Hair follicular keratinocyte (primary cell): ENCODE measurements at places on chromosomes 12 and 14. TPM values are rescaled to one million over a fixed set of nuclear protein-coding genes. Genes with fewer than 3 reads are reported as not detected.

RIPK3 gene
- 5.4 and 8.0 TPM in 2 replicates for total RNA-seq

CLEC2A gene
- total RNA-seq, result not detected in 2 replicates

TRPV4 gene
- 0.87 and 1.6 TPM in 2 replicates for total RNA-seq

SSPN gene
- 0.57 and 5.5 TPM in 2 replicates for total RNA-seq

AQP2 gene
- not detected in 2 replicates for total RNA-seq

LDHB gene
- total RNA-seq, result 531 and 987 TPM in 2 replicates

ITGB7 gene
- 0.04 and 1.6 TPM in 2 replicates for total RNA-seq

CD163 gene
- total RNA-seq, result not detected in 2 replicates

HCAR2 gene
- total RNA-seq, result 0.61 and 2.1 TPM in 2 replicates

GPR132 gene
- total RNA-seq, result not detected in 2 replicates

AMHR2 gene
- total RNA-seq, result not detected in 2 replicates

NXPH4 gene
- 2.1 and 24.9 TPM in 2 replicates for total RNA-seq

RASSF9 gene
- total RNA-seq, result 2.7 and 4.0 TPM in 2 replicates

TXNDC16 gene
- total RNA-seq, result 2.2 and 2.7 TPM in 2 replicates

PTPRB gene
- 0.42 and 0.78 TPM in 2 replicates for total RNA-seq

A2ML1 gene
- total RNA-seq, result 2.7 and 5.4 TPM in 2 replicates

SLC39A2 gene
- 0.15 and 0.31 TPM in 2 replicates for total RNA-seq

CAPS2 gene
- 1.6 and 2.8 TPM in 2 replicates for total RNA-seq

PTCSC3 gene
- not detected in 2 replicates for total RNA-seq

ATL1 gene
- total RNA-seq, result 2.6 and 15.1 TPM in 2 replicates
